ENCODE measurements at places on chromosomes 12 and 14.

GRCh38 chr12:13465635-13466034, 269.1 kb downstream of the EMP1 start:
- no peak for DNase-seq

DNA sequence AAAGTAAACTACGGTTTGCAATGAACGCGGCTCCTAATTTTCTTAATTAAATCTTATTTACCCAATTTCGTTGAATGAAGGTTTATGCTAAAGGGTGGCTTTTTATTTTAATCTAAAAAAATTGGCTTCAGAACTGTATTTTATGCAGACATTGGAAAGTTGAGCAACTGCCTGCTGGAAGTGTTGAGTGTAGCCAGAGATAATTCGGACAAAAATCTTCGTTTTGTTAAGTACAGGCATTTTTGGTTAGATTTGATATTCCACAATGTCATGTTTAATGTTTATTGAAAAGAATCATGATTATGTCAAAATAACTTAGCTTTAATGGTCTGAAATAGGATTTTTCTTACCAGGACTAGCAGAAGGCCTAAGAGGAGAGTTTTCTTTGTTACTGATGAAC, 875 bp downstream of the IRAK3 start:
- no peak for DNase-seq

- no peak for DNase-seq
Measured at GRCh38 chr14:72480464-72481243, 413.2 kb downstream of the DPF3 start.

- no peak for DNase-seq
Measured at GRCh38 chr14:88063811-88064210, 58.9 kb downstream of the GPR65 start.

DNA sequence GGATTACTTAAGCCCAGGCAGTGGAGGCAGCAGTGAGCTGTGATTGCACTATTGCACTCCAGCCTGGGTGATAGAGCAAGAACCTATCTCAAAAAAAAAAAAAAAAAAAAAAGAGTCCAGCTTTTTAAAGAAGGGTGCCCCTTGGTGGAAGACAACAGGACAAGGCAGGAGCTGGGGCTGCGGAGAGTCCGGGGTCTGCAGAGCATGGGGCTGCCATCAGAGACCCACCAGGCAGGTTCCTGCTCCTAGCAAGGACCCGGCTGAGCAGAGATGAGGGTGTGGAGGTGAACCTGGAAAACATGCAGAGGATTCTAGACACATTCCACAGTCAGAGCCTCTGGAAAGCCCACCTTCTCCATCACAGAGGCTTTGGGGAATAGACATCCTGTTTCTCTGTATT, 21.0 kb upstream of the CIPC start:
- no peak for DNase-seq

- peak; percentile 27 for DNase-seq
Measured at GRCh38 chr12:107760207-107760808, 629 bp downstream of the PRDM4 start.

GRCh38 chr14:100904307-100905087, 975 bp upstream of the RTL1 start:
- no peak for DNase-seq

- no peak for DNase-seq
Measured at GRCh38 chr12:51636986-51637385, 46.0 kb downstream of the SCN8A start.

DNA sequence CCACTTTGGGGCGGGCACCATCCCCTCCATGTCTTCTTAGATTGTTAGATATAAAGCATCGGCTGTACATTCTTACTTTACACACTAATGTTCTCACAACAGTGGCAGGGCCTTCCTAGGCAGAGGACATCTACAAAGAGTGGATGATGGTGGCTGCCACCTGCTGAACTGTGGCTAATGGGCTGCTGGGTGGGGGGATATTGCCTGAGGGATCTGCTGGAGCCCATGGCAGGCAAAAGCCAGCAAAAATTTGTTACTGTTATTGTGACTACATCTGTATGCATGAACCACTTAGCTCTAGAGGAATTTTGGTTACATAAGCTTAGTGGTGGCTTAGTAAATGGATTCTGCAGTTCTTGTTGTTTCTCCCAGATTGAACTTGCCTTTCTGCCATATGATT, 52.6 kb downstream of the DIP2B start:
- no peak for DNase-seq

DNA sequence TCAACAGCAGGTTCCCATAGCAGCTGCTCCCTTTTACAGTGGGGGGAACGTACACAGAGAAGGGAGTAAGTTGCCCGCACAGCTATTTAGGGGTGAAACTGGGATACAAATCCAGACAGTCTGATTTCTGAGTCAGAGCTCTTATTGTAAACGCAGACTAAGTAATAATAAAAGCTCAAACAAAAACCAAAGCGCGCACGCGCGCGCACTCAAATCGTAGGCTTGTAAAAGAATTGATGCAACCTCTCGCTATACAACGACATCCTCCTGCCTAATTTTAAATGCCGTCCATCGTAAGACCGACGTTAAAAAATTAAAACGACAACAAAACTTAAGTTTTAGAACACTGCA, 747 bp upstream of the DACT1 start:
- DNase-seq, result peak; percentile 32

DNA sequence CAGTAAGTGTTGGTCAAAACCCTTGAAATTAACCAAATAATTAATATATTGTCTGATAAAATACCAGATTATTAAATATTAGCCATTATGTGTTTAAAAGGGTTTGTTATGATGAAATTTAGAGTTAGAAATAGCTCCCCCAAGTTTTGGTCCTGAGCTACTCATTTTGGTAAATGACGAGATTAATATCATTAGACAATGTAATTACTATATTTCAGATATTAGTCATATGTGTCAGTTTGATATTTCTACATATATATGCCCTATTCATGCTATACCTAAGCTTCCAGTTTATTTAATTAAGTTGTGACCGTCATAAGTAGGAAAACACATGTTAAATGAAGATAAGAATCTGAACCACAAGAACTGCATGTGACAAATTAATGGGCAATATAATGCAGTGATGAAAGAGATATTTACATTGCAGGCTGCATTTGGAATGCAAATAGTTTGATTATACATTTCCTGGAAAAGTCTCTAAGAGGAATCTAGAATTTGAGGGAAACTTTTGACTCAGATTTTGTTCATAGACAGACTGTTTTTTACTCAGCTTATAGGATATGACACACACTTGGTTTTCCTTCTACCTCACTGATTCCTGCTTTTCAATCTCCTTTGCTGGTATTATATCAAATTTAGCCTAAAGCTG, 70.5 kb downstream of the TBC1D30 start:
- DNase-seq, result no peak

- no peak for DNase-seq
Measured at GRCh38 chr12:120759591-120760348, 34.1 kb downstream of the ACADS start.

- peak; percentile 67 for DNase-seq
Measured at GRCh38 chr14:22549981-22550673, 38.9 kb downstream of the DAD1 start.

DNA sequence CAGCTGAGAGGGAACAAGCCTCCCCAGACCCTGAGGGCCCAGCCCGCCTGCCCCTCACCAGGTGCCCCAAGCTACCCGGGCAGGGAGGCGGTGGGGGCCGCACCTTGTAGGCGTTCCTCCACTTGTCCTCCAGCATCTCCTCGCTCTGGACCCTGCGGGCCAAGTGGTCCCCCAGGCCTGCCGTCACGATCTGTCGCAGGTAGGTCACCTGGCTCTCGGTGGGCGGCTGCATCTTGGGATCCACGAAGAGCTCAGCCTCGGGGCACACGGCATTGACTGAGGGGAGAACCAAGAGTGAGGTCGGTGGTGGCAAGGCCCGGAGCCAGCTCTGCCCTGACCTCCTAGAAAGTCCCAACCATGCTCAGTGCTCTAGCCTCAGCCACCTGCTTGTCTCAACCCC, 36.6 kb downstream of the DHX37 start:
- DNase-seq, result no peak

- no peak for DNase-seq
Measured at GRCh38 chr12:13504736-13505135, 308.2 kb downstream of the EMP1 start.

GRCh38 chr14:72524295-72524629, 369.6 kb downstream of the DPF3 start:
- DNase-seq, result no peak

- no peak for DNase-seq
Measured at GRCh38 chr14:37023875-37024565, 148.4 kb downstream of the SLC25A21 start.

- DNase-seq, result no peak
Measured at GRCh38 chr14:44895716-44896115, 66.0 kb downstream of the KLHL28 start.

DNA sequence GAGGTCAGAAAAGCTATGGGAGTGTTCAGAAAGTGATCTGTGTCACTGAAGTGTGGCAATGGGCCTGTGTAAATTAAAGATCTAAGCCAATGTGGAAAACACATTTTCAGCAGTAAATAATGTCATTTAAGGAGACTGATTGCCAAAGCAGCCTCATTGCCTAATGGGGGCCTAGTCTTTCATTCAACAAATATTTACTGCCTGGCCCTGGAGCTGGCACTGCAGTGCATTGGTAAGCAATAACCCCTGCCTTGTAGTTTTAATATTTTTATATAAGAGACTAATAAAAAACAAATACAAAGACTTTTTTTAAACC, 326.6 kb downstream of the BTG1 start:
- DNase-seq, result no peak

Measured in stimulated activated CD4-positive, alpha-beta T cell treated with anti-CD3 and anti-CD28 coated beads, Interleukin-4, amount 100 ng/mL, for 48 hours (primary cell).